Activated CD8-positive, alpha-beta memory T cell treated with anti-CD3 and anti-CD28 coated beads, Interleukin-2, amount 10 ng/mL, durations not matched to agents 7 days and 5 days (primary cell): ENCODE measurements at places on chromosomes 6 and 20. TPM values are rescaled to one million over a fixed set of nuclear protein-coding genes. Genes with fewer than 3 reads are reported as not detected.

DNA sequence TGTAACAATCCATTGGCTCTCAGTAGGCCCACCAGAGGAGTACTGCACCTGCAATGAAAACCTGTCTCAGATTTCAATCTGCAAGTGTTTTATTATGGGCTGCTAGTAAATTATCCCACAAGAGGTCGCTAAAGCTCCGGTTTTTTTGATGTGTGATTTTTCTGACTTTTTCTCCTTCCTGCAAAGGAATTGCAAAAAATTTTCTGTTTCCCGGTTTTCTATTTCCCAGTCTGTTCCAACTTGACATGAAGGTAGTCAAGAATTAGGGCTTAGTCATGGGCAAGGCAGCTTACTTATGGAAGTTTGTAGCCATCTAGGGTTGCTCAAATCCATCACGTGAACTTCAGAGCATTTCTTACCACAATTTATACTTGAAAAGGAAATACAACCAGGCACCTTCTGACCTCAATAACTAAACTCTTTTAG lies 38.5 kb upstream of the AHI1 start:
- DNase-seq: no peak
- H3K4me1 ChIP-seq: peaks cover 45% of the 10 kb centered on the region
- H3K27ac ChIP-seq: peak overlapping the region; percentile 73
- peaks cover 13% of the 10 kb centered on the region for H3K36me3 ChIP-seq
- no peaks in the 10 kb centered on the region for H3K27me3 ChIP-seq
- H3K4me3 ChIP-seq: no peak overlapping the region

KHDRBS2 gene
- total RNA-seq: not detected

GRCh38 chr6:82040405-82041221 lies 206.9 kb downstream of the IBTK start:
- H3K4me1 ChIP-seq: no peaks in the 10 kb centered on the region
- no peaks in the 10 kb centered on the region for H3K27me3 ChIP-seq
- H3K27ac ChIP-seq: no peak overlapping the region
- DNase-seq: no peak
- no peaks in the 10 kb centered on the region for H3K36me3 ChIP-seq
- H3K4me3 ChIP-seq: no peak overlapping the region

DNA sequence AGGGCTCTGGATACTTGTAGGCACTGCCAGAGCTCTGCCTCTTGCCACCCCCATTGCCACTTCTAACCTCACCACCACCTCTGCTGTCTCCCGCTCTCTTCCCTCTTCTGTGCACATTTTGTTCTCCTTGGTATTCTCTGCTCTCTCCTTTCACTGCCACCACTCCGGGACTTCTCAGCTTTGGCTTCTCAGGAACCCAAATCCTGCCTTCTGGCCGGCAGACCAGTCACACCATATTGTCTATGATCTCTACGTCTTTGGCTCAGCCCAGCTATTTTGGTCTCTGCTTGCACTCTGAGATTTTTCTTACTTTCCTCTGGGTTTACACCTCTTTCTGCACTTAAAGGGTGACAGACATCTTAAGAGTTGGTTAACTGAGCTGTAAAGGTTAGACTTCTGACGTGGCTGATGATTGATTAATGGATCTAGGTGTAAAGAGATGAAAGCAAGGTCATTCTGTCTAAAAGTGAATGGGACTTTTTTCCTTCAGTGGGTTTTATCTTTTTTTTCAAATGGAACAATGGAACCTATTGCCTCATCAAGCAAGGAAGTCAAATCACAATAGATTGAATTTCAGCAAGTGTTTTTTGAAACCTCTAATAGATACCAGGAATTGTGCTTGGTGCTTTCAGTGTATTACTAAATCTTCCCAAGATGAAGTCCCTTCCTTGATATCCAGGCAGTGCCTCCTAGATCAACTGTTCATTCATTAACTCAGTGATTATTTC lies 13.8 kb downstream of the MMP24 start:
- peaks cover 7% of the 10 kb centered on the region for H3K27me3 ChIP-seq
- DNase-seq: no peak
- no peak overlapping the region for H3K4me3 ChIP-seq
- no peak overlapping the region for H3K27ac ChIP-seq
- H3K4me1 ChIP-seq: peaks cover 8% of the 10 kb centered on the region
- peaks cover 2% of the 10 kb centered on the region for H3K36me3 ChIP-seq

DNA sequence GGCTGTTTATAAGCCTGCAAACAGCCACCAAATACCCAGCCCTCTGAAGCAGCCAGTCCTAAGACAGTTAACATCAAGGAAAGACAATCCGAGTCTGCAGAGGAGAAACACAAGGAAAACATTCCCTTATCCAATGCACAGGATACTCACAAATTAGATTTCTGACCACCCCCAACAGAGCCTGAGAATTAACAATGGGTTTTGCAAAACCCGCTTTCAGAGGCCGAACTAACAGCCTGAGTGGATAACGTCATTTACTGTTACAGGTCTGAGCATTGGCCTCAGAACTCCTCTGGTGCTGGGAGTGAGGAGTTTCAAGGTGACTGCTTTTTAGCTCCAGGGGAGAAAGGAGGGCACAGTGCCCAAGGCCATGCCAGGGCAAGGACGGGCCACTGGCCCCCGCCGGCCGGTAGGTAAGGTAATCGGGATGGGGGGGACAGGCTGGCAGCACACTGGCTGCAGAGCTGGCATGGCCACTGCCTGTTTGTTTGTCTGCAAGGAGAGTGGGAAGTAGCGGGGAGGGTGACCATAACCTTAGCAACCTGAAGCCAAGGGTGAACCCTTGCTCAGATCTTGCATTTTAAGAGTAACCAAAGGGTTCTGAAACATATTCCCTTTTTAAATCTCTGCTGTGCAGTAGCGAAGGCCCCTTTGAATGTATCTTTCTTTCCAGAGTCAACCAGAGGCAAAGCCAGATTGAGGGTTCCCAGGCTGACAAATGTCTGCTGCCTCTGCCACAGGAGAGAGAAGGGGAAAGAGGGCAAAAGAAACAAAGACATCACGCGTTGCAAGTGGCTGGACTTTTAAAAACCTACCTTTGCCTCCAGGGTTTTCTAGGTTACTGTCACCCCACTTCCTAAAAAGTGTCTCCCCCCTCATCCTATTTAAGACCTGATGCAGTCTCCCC lies 3.9 kb downstream of the ZMYND8 start:
- peaks cover 24% of the 10 kb centered on the region for H3K36me3 ChIP-seq
- H3K27me3 ChIP-seq: no peaks in the 10 kb centered on the region
- no peak overlapping the region for H3K4me3 ChIP-seq
- H3K27ac ChIP-seq: no peak overlapping the region

GSTA3 gene
- total RNA-seq: not detected

GRCh38 chr6:37242429-37243052 lies 15.0 kb upstream of the TBC1D22B start:
- H3K4me3 ChIP-seq: no peak overlapping the region
- no peak for DNase-seq
- peaks cover 22% of the 10 kb centered on the region for H3K4me1 ChIP-seq
- H3K27ac ChIP-seq: no peak overlapping the region
- peaks cover 2% of the 10 kb centered on the region for H3K27me3 ChIP-seq

DNA sequence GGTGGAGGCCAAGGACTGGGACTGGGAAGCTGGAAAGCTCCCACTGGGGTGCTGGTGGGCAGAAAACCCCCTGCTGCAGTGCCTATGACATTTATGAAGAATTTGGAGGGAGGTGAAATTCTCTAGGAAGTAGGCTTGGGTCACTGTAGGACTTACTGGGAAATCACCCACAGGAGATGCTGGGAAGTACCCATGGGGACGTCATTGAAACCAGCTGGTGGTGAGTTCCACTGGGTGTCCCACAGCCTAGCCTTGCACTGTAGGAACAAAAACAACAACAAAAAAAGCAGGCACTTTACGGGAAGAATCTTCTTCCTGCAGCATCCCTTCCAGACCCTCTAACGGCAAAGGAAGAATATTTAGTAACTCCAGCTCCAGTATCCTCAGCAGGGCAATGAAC lies 26.2 kb downstream of the VIP start:
- H3K36me3 ChIP-seq: no peaks in the 10 kb centered on the region
- no peak for DNase-seq
- H3K27ac ChIP-seq: no peak overlapping the region
- no peaks in the 10 kb centered on the region for H3K4me1 ChIP-seq
- H3K27me3 ChIP-seq: no peaks in the 10 kb centered on the region

TNFRSF6B gene
- total RNA-seq: not detected

DNA sequence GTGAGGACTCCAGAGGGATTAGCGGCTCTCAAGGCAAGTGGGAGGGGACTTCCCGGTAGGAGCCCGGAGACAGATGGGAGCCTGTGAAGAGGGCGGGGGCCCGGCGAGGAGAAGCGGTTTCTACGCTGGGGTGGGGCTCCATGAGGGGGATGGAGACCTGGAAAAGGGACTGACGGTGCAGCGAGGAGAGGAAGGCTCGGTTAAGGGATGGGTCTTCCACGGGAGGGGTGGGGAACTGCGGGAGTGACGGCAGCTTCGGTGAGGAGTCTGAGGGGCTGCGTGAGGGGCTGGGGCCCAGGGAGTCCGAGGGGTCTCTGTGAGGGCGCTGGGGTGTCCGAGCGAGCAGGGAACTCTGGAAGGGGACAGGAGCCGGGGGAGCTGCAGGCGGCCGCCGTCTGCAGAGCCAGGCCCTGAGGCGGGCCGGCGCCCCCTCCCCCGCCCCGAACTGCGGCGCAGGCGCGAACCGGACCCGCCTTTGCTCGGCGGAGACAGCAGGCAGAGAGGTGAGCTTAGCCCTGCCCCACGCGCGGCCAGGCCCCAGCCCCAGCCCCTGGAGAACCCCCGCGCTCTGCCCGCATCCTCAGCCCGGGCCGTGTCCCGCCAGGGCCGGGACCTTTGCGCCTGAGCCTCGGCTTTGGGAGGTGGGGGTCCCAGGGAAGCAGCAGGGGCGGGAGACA lies at the start of gene NRSN2:
NRSN2 (plus strand) TSS at position 472 of the 677 bp plus-strand sequence. CDS start 2,533 bp downstream, outside the sequence.
- peaks cover 16% of the 10 kb centered on the region for H3K4me1 ChIP-seq
- H3K36me3 ChIP-seq: peaks cover 3% of the 10 kb centered on the region
- H3K27me3 ChIP-seq: peaks cover 5% of the 10 kb centered on the region
- H3K27ac ChIP-seq: peak within 1 kb of the TSS; percentile 47
- DNase-seq: no peak
- peak within 1 kb of the TSS; percentile 89 for H3K4me3 ChIP-seq

HTR1E gene
- not detected for total RNA-seq

TGM2 gene
- total RNA-seq: 0.35 TPM

TFAP2D gene
- total RNA-seq: not detected

GRCh38 chr6:37624606-37625574 lies 72.8 kb downstream of the MDGA1 start:
- peaks cover 32% of the 10 kb centered on the region for H3K27me3 ChIP-seq
- no peak overlapping the region for H3K4me3 ChIP-seq
- no peak overlapping the region for H3K27ac ChIP-seq
- no peaks in the 10 kb centered on the region for H3K36me3 ChIP-seq
- peaks cover 14% of the 10 kb centered on the region for H3K4me1 ChIP-seq
- DNase-seq: no peak

DNA sequence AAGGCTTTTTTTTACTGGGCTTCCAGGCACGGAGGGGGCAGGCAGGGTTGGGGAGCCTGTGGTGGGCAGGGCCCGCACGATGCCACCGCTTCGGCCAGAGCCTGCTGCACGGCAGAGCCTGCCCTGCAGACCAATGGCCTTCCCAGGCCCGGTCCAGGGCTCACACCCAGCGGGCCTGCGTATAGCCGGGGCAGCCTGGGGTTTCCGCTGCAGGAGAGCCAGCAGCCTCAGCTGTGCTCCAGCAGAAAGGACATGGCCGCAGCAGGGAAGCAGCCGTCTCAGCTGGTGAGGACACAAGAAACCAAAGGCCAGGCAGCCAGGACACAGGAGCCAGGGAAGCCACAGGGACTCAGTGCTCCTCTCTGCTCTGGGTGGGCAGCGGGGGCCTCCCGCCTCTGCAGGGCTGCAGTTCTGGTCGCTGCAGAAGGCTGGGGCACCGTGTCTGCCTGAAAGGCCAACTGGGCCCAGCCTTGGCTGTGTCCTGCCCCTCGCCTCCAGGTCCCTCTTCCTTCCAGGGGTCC lies 90.6 kb downstream of the TTLL2 start:
- peaks cover 12% of the 10 kb centered on the region for H3K27me3 ChIP-seq
- H3K36me3 ChIP-seq: no peaks in the 10 kb centered on the region
- DNase-seq: no peak
- no peak overlapping the region for H3K4me3 ChIP-seq

OR12D3 gene
- total RNA-seq: not detected

DNA sequence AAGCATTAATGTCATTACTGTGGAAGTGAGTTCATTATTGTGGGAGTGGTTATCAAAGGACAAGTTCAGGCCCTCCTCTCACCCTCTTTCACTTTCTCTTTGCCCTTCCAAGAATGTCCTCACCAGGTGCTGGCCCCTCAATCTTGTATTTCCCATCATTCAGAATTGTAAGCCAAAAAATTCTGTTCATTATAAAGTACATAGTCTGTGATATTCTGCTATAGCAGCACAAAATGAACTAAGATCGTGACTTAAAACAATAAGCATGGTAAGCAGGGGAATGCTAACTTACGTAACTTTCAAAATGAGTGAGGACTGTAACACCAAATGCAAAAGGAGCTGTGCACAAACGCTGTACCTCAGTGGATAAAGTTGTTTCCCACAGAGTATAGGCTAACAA lies 515.7 kb upstream of the BTBD3 start:
- H3K4me1 ChIP-seq: no peaks in the 10 kb centered on the region
- H3K36me3 ChIP-seq: no peaks in the 10 kb centered on the region
- no peak overlapping the region for H3K4me3 ChIP-seq

DNA sequence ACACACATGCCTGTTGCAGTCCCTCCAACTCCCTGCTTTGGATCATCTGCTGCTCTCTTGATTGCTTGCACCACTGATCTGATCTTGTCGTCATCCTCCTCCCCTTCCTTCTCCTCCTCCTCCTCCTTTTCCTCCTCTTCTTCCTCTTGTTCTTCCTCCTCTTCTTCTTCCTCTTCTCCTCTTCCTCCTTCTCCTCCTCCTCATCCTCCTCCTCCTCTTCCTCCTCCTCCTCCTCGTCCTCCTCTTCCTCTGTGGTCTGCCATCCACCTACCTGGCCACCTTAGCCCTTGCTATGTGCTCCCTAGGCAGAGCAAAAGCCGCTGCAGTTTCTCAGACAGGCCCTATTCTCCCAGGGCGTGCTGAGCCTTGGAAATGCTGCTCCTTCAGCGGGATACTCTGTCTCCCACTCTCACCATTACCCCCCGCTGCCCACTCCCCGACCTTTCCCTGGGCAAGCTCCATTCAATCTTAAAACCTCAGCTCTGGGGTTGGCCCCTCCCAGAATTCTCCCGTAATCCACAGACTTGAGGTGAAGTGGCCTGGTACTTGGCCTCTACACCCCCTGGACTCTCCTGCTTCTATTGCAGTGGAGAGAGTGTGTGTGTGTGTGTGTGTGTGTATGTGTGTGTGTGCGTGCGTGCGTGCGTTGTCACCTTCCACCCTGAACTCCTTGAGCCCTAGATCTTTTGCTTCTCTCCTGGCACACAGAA lies 105.0 kb downstream of the SASH1 start:
- no peaks in the 10 kb centered on the region for H3K36me3 ChIP-seq
- H3K27ac ChIP-seq: no peak overlapping the region
- DNase-seq: no peak
- H3K27me3 ChIP-seq: peaks cover 10% of the 10 kb centered on the region

GTSF1L gene
- 0.28 TPM for total RNA-seq

GRCh38 chr6:80010288-80010687 lies 5.8 kb downstream of the TTK start:
- no peaks in the 10 kb centered on the region for H3K27me3 ChIP-seq
- H3K27ac ChIP-seq: no peak overlapping the region
- no peak overlapping the region for H3K4me3 ChIP-seq
- peaks cover 59% of the 10 kb centered on the region for H3K36me3 ChIP-seq
- H3K4me1 ChIP-seq: peaks cover 32% of the 10 kb centered on the region
- no peak for DNase-seq
